ENCODE measurements at places on chromosomes 5 and 9.

DNA sequence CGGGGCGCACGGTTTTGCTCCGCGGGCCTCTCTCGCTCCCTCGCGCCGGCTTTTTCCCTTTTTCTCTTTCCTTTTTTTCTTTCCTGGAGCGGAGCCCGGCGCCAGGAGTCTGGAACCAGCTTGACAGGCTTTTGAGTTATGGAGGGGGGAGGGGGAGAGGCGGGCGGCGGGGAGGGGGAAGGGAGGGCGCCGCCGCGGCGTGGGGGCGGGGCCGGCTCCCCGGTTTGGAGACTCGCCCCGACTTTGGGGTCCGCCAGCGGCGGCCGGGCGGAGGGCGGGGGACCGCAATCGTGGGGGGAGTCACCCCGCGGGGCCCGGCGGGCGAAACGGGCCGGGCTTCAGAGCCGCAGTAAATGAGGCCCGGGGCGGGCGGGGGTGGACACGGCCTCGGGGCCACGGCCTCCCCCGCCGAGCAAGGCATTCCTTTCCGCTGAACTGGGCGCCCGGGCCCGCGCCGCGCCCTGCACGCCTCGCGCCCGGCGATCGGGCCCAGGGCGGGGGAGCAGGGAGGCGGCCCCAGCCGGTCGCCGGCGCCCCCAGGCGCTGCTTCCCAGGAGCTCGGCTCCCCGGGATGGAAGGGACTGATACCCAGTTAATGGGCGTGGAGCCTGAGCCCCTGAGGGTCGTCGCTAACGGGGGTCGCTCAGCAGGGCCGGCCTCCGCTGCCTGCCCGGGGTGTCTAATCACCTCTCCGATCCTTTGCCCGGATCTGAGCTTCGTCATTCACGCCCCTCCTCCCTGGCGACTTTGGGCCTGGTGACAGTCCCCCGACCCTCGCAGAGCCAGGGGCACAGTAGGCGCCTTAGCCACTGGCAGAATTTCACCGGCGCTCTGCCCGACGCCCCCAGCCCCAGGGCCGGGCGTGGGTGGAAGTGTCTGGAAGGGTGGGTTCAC is 138.1 kb downstream of the C9orf50 start:
- peak; percentile 83 for DNase-seq

DNA sequence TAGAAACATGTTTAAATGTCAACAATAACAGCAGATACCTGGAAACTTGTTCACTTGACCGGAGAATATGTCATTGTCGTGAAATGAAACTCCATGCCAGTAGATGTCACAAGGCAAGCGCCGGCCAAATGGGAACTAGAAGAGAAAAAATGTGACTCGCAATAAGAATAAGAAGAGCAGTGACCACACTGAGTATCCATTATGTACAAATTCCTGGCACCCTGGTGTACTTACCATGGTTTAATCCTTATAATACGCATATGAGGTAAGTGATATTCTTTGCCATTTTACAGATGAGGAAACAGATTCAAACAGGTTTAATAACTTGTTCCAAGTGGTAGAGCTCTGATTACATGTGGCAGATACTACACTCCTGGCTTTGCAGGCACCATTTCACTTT is 53.9 kb downstream of the TTLL11 start:
- no peak for DNase-seq

DNA sequence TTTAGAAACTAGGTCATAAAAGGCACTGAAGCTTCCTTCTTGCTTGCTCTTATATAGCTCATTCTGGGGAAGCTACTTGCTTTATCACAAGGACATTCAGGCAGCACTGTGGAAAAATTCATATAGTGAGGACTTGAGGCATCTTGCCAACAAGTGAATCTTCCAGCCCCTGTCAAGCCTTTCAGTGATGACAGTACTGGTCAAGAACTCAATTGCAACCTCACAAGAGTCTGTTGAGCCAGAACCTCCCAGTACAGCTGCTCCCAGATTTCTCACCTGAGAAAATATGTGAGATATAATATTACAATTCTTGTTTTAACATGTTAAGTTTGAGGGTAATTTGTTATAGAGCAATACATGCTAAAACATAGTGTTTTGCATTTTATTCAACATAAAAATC is 2011.0 kb upstream of the NUDT12 start:
- no peak for DNase-seq

GRCh38 chr5:111584651-111585050 is 72.3 kb upstream of the STARD4 start:
- DNase-seq: no peak

DNA sequence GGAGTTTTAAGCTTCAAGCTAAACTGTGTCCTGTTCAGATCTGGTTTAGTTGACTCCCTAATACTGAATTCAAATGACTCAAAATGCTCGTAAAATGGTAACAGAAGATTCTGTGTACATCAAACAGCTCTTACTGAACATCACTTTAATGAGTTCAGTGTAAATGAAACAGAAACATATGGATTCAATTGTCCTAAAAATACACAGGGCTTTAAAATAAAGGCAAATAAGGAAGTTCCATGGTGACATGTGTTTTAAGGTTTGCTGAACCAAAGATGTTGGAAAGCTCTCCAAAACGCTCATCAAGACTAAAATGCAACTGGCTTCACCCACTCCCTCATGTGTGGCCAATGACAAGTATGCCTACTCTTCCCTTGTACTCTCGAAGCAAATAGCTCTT is 340.0 kb upstream of the PIK3R1 start:
- no peak for DNase-seq

- DNase-seq: no peak
Observed at GRCh38 chr9:95139126-95139525, 178.4 kb downstream of the FANCC start.

DNA sequence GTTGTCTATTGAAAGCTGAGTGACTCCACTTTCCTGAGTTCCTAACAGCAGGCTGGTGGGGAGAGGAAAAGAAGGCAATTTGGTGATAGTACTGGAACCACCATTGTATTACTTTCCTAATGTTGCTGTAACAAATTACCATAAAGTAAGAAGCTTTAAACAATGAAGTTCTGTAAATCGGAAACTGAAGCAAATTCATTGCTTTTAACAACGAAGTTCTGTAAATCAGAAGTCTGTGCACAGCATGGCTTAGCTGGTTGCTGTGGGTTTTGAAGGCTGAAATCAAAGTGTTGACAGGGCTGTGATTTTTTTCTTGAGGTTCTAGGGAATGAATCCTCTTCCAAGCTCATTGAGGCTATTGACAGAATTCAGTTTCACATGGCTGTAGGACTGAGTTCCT is 72.3 kb downstream of the SLC44A1 start:
- no peak for DNase-seq

GRCh38 chr9:12464400-12464799 is 228.8 kb upstream of the TYRP1 start:
- DNase-seq: no peak

GRCh38 chr5:42992088-42992879 is 47.8 kb downstream of the ANXA2R start:
- no peak for DNase-seq

- no peak for DNase-seq
Observed at GRCh38 chr5:40367255-40367654, 312.5 kb upstream of the PTGER4 start.

DNA sequence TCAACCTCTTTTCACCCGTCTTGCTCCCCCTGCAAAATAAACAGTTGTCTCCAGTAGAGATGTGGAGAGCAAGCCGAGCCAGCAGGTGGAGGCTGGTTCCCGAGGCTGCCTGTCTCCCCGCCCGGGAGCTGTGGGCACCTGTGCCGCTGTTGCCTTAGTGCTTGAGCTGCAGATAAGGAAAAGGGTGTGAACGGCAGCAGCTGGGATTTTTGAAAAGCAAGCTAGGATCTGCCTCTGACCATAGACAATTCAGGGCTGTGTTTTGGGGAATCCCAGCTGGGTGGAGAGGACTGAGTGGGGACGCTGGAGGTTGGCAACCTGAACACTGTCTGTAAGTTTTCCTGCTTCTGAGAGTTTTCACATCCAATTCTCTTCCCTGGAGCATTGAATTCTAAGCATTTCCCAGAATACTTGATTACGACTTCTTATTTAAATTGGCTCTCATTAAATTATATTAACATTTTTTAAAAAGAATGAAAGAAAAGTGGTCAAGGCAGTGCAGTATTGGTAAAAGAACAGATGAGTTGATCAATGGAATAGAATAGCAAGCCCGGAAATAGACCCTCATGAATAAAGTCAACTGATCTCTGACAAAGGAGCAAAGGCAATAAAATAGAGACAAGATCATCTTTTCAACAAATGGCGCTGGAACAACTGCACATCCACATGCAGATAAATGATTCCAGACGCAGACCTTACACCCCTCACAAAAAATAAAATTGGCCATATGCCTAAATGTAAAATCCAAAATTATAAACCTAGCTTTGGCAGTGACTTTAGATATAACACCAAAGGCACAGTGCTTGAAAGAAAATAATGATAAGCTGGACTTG is 9.7 kb downstream of the WNK2 start:
- no peak for DNase-seq

- no peak for DNase-seq
Observed at GRCh38 chr9:128008171-128008570, 27.4 kb upstream of the EEIG1 start.

- DNase-seq: no peak
Observed at GRCh38 chr5:129447968-129448367, 12.1 kb upstream of the ADAMTS19 start.

- no peak for DNase-seq
Observed at GRCh38 chr5:68306361-68307014, 90.9 kb downstream of the PIK3R1 start.

DNA sequence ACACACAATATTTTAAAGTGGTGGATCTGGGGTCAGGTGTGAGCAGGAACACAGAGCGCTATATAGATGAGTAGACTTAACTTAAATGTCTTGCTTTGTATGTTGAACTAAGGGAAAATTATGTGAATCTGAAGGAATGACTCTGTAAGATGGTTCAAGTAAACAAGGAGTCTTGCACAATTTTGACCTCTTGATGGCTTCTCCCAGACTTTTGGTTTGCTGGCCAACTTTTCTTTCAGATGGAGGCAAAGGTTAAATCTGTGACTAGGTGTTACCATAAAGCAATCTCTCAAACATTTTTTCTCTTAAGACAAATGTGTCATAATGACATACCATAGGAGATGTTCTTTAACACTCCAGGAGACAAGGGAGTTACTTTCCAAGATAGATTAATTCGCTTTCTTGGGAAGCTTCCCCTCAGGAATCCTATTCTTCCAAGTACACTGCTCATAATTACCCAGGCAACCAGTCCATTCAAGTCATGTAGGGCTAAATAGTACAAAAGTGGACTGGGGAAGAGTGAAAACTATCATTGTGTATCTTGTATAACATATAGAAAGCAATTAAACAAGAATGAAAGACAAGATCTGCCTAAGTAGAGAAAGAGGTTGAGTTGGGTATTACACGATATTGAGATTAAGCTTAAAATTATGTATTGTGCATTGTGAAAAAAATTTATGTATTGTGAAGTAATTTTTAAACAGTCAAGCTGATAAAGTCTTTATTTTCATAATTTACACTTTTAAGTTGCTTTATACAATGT is 60.3 kb upstream of the SLC27A6 start:
- DNase-seq: no peak

- peak; percentile 95 for DNase-seq
Observed at GRCh38 chr9:115672477-115673316, 480.9 kb upstream of the PAPPA start.

GRCh38 chr5:14199902-14200301 is 56.8 kb downstream of the TRIO start:
- DNase-seq: no peak

- DNase-seq: no peak
Observed at GRCh38 chr5:527646-528628, 3.7 kb upstream of the SLC9A3 start.

GRCh38 chr5:77641963-77642737 is 3.6 kb upstream of the OTP start:
- DNase-seq: no peak

DNA sequence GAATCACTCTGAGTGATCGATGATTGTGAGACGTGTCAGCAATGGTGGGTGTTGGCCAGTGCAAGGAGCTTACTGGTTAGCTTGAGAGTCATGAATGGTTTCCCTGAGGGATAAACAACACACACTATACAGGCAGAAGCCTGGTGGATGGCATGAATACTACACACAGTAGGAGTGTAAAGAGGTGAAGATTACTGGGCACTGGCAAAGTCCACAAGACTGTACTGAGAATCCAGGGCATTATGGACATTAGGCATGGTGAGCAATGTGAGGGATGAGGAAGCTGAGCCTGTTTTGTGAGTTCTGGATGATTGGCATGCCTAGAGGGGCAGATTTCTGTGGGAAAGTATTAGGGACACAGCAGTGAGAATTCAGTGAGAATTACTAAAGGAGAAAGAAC is 71.3 kb downstream of the KDM4C start:
- DNase-seq: no peak

GRCh38 chr9:115998666-115999065 is 154.9 kb upstream of the PAPPA start:
- DNase-seq: no peak

DNA sequence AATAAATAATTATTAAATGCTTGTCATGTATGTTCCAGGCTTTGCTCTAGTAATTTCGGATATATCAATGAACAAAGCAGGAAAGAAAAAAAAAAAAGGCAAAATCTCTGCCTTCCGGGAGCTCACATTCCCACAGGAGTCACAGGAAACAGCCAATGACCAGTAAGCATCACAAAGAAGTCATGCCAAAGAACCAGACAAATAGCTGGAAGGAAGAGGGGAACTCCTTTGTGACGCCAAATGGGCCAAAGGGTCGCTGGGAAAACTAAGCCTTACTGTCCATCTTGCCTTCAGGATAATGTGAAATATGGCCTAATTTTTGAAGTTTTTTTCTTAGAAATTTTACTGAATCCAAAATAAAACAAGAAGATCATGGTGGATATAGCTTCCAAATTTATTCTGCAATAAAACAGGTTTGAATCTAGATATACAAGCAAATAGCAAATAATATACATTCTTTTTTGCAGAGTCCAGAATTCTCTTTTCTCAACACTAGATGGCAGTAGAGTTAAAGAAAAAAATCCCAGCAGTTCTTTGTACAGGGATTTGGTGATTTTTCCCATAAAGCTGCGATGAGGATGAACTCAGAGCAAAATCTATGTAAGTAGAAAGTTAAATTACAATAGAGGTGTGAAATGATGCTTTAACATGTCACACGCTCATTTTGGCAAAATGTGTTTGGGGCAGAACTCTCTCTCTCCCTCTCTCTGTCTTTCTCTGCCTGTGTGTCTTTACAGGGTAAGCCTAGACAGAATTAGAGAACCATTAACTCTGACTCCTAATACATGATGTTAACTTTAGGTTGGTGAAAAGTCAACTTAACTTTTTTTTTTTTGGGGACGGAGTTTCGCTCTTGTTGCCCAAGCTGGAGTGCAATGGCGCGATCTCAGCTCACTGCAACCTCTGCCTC is 60.0 kb upstream of the TUT7 start:
- DNase-seq: no peak

DNA sequence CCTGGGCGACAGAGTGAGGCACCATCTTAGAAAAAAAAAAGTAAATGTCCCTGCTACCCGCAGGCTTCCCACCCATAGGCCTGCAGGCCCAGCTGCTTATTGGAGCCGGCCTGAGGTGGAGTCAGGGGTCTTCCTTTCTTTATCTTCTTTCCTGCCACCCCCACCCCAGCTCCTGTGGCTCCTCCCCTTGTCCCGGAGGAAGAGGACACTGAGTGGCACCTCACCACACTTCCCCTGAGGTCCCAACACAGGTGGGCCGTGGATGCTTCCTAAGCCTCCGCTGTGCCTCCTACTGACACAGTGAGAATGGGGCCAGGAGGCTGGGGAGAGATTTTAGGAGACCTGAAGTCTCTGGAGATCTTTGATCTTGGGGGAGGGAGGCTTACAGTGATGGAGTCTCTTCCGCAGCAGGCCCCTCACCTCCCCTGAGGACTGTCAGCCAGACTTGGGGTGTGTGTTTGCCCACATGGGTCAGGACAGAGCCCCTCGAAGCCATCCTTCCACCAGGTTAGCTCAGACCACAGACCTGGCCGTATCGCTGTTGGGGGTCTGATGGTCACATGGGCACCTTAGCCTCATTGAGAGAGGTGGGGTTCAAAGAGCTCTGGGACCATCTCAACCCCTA is 135.4 kb upstream of the IER5L start:
- DNase-seq: no peak
